ENCODE measurements at places on chromosomes 1 and 21. TPM values are rescaled to one million over a fixed set of nuclear protein-coding genes. Genes with fewer than 3 reads are reported as not detected.

The ZNF670 gene
- total RNA-seq = 6.9 TPM

The AVPR1B gene
- total RNA-seq = not detected

The TFF3 gene
- total RNA-seq = 0.22 TPM

The KCNK2 gene
- 0.27 TPM for total RNA-seq

The CELA2A gene
- total RNA-seq = 1.6 TPM

The POTED gene
- total RNA-seq = not detected

The KRTAP10-1 gene
- total RNA-seq = not detected

The SRM gene
- total RNA-seq = 150 TPM

The SLC6A9 gene
- total RNA-seq = 12.8 TPM

The IL20 gene
- not detected for total RNA-seq

The NOS1AP gene
- 5.3 TPM for total RNA-seq

The GPATCH4 gene
- 39.4 TPM for total RNA-seq

The SNIP1 gene
- total RNA-seq = 18.8 TPM

The KRTAP21-2 gene
- total RNA-seq = not detected

The DAB1 gene
- not detected for total RNA-seq

The FMN2 gene
- total RNA-seq = not detected

The TDRKH gene
- total RNA-seq = 11.1 TPM

The OR2T29 gene
- not detected for total RNA-seq

The EMC1 gene
- total RNA-seq = 66.6 TPM

The LRRC53 gene
- not detected for total RNA-seq

The RLF gene
- 20.5 TPM for total RNA-seq

The LMX1A gene
- total RNA-seq = not detected

The IVL gene
- total RNA-seq = not detected

The CNTN2 gene
- total RNA-seq = 0.15 TPM

The HES3 gene
- total RNA-seq = not detected

The SLAMF7 gene
- 0.34 TPM for total RNA-seq

The NTMT2 gene
- total RNA-seq = not detected

The LRRIQ3 gene
- 1.1 TPM for total RNA-seq

The VAV3 gene
- not detected for total RNA-seq

The FCGR3A gene
- 0.17 TPM for total RNA-seq

The CCDC27 gene
- total RNA-seq = not detected

The OR2T6 gene
- total RNA-seq = not detected

The USP48 gene
- 54.8 TPM for total RNA-seq

The AMPD2 gene
- total RNA-seq = 69.9 TPM

Data from HCT116 (cell line).